Stimulated activated CD8-positive, alpha-beta memory T cell treated with anti-CD3 and anti-CD28 coated beads, Interleukin-7, amount 100 ng/mL, for 1 hour (primary cell): ENCODE measurements at places on chromosomes 2 and 18.

- no peak for DNase-seq
These were observed 51.7 kb downstream of the KCNIP3 start for GRCh38 chr2:95348609-95349567.

DNA sequence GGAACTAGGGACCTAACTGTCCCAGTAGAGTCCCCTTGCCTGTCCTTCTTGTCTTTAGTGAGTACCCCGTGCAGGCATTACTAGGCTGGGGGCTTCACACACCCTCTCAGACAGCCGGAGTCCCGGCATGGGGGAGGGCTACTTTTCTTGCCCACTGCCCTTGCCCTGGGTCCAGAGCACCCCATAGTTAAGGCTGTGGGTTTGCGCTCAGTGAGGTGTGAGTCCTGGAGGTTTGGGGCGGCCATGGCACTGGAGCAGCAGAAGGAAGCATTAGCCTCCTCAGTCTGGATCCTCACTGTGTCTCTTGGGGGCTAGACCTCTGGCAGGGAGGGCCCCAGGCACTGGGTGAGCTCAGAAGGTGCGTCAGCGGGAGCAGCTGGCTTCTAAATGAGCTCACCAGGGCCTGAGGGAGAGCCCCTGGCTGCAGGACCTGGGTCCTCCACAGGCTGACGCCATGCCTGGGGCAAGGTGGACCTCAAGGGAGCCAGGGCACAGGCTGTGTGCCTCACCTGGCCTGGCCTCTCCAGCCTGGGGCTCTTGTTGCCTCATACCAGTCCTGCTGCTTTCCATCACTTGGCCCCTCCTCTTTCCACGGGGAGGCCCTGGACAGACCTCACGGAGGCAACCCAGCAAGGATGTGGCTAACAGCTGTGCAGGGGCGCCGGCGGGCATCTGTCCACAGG lies 27.4 kb downstream of the HS6ST1 start:
- no peak for DNase-seq

DNA sequence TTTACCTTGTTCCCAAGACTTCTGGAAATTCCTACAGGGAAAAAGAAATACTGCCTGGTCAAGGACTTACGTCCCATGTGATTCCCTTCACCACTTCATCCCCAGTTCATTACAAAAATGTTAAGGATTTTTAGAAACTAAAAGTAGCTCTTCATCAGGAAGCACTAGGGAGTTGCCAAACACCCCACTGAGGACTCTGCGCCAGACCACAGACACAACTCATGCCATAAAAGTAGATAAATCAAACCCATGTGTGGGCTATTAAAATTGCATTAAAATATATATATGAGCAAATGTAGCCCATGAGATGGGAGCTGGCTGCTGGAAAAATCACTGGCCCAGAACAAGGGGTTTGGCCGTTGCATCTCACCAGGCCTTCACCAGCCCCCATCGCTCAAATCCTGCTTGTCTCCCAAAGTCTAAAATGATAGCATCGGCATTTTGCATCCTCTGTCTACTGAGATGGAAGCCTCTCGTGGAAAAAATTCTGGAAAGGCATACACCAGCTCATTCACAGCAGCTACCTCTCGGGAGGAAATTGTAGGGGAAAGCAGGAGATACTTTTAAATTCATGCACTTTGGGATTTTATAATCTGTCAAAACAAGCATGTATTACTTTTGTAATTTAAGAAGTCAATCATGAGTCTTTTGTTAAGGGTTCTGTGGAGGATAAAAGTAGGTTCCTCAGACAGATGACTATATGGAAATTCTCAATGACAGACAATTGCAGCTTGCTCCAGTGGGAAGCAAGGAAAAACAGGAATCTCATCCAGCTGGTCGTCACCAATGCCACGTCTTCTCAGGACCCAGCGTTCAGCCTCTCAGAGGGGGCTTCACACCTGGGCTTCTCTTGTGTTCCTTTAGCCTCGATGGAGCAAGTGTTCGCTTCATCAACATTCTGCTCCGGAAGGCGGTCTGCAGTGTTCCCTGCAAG lies 113.9 kb downstream of the MREG start:
- DNase-seq: no peak

DNA sequence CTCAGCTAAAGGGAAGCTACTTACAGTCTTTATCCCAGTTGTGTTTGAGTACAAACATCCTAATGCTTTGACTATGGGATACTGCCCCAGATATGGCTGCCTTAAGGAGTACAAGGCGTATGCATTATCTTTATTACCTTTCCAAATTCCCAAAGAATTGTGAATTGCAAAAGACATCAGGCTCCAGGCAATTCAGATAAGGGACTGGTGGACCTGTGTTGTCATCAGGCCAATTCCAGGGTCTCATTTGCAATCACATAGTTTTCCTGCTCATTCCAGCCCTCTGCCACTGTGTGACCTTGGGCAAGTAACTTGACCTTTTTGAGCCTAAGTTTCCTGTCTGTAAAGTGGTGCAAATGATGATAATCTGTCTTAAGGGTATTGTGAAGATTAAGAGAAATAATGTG lies 137.5 kb downstream of the FMNL2 start:
- no peak for DNase-seq

DNA sequence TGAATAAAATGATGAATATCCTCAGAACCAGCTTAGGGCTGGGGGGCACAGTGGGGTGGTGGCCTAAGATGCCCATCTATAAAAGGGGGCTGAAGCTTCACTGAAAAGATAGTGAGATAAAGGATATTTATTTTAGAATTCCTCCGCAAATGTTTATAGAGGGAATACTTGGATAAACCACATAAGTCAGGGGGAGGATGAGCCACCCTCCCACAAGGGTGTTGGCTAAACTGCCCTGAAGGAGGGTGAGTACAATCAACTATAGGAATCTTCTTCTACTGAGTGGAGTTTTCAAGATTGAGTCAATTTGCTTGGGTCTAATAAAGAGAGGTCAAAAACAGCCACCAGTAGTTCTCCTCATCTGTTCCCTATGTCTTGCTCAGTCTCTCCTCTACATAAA lies 114.5 kb upstream of the TANK start:
- DNase-seq: no peak

DNA sequence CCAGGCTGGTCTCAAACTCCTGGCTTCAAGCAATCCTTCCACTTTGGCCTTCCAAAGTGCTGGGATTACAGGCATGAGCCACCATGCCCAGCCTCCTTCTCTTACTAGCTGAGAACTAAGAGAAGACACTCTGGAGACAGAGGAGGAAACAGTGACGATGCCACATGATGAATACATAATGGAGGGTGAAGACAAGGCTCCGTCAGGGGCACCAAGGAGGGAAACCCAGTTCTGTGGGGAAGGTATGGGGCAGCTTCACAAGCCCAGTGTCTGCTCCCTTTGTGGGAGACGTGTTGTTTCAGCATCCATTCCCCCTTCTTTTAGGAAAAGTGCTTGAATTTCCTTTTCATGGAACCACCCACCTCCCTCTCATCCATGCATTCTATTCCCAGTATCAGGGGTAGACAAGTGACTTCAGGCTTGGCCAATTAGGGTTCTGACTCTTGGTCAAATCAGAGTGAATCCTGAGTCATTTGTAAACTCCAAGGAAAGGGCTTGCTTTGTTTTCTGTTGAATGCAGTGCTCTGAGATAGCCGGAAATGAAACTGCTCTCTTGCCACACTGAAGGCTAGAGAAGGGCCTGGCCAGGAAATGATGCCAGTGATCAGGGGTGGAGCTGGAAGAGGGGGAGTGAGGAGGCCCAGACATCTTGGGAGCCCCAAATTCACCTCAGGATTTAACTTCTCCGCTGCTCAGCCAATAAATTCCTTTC lies 23.7 kb downstream of the TMEM127 start:
- DNase-seq: no peak

DNA sequence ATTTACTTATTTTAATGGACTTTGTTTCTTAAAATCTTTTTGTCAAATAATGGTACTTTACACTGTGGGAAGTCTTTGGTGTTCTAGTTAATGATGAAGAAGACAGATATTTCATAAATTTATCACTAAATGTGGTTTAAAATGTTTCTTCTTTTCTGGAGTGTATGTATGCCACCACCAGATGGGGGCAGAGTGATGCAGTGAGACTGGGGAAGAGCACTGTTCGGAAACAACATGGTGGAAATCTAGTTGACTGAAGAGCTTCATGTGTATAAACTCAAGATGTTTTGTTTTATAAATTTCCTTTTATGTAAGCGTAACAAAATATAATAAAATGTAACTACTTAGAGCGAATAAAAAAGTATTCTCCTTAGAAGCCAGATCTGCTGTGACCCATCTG lies 195.1 kb downstream of the KCNE4 start:
- no peak for DNase-seq

DNA sequence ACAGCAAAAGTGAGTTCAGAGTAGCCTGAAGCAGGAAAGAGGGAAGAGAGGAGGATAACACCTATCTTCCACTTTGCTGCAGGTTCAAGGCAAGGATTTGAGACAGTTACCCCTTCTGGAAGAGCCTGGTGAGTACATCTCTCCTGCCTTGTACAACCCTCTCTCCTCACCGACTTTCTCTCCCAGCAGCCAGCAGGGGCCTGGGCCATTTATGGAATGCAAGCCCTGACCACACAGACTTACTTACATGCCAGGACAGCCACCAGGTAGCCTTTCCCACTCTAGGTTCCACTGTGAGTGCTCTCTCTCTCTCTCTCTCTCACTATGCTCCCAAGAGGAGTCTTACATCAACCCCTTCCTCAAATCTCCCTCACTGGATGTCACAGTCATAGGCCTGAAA lies 57.0 kb downstream of the BCL11A start:
- DNase-seq: no peak

DNA sequence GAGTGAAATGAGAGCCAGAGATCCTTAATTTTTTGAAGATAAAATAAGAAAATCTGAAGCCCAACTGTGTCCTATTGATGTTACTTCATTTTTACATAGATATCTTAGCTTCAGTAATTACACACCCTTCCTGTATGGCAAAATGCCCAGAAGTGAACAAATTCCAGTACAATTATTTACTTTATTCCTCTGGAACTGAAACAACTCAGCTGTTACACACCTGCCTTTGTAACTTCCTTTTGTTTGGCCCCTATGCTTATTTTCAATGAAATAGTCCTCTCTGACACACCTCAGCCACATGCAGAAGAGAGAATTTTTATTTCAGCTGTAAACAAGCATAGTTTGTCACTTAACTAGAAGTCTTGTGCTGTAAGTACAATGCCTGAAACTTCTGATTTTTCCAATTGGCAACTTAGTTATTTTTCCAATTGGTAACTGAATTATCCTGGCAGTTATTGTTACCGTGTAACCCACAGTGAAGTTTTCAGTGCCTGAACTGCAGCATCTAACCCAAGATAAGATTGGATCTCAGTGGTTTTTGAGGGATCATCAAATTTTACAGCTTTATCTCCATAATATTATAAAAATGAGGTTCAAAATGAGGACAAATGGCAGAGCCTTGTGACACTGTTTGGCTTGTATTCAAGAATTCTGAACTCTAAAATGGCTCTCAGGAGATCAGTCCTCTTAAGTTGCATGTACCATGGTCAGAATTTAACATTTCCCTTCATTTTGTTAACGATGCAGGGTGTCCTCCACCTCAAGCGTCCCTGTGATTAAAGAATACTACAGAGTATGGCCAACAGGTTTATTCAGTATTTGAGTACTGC lies 82.6 kb downstream of the PKP4 start:
- no peak for DNase-seq

DNA sequence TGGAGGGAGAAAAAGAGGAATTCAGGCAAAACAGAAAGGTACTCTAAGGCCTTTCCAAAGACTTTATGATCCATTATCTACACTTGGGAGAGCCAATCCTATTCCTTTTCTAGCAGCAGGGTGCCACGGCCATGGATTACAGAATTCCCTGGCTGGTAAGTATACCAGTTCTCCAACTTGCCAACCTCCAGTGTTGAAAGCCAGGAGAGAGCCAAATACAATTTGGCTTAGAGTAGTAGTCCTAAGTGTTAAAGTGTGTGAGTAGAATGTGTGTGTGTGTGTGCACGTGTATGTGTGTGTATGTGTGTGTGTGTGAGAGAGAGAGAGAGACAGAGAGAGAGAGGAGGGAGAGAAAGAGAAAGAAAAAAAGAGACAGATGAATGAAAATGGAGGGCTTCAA lies 43.3 kb downstream of the WDPCP start:
- DNase-seq: no peak

DNA sequence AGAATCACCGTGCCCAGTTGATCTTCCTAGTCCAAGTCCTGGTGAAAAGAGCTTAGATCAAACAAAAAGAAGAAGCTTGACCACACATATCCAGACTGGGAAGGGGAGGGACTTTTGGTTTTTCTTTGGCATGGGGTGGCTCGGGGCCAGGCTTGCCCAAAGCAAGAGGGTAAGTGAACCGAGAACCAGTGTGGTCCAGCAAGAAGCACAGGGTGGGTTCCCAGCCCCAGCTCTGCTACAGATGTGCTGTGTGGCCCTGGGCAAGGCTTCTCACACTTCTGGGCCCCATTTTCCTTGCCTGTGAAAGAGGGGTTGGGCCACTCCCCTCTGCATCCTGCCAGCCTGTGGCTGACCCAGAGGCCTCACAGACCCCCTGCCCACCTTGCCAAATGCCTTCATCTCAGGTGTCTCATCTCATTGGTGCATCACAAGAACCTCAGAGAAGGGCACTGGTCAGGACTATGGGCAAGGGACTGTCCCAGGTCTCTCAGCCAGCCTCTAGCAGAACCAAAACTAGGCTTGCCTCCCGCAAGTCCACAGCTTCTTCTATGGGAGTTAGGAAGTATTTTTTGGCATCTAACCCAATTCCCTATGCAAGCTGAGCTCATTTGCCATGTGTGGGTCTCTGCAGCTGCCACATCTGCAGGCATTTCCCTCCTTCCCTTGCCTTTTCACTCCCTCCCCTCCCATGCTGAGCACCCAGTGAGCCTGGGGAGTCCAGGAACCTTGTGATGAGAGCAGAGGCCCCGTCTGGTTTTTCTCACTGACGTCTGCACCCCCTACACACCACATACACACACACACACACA lies 6.9 kb downstream of the ATP6V1B1 start:
- no peak for DNase-seq

- no peak for DNase-seq
These were observed 1077.9 kb upstream of the ZEB2 start for GRCh38 chr2:145597809-145598208.

DNA sequence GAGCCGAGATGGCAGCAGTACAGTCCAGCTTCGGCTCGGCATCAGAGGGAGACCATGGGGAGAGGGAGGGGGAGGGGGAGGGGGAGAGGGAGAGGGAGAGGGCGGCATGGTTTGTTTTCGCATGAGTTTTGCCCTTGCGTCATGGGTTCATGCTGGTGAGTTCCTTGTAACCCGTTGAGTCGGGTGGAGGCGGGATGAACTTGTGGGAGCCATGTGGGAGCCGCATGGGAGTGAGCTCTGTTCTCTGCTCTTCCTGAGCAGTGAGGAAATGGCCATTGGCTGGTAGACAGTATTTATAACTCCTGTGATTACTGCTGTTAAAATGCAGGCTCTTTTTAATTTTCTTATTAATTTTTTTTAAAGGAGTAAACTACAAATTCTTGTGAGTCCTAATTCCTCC lies 108.0 kb downstream of the CEP192 start:
- DNase-seq: no peak
